ENCODE measurements at places on chromosomes 11 and 22.

- DNase-seq, result peak; percentile 72
Measured at GRCh38 chr22:39622881-39623367, 52.4 kb downstream of the CACNA1I start.

GRCh38 chr22:17953147-17953546 is 71.2 kb downstream of the MICAL3 start:
- DNase-seq, result no peak

GRCh38 chr11:2580061-2580421 is 119.8 kb downstream of the KCNQ1OT1 start:
- DNase-seq, result no peak

DNA sequence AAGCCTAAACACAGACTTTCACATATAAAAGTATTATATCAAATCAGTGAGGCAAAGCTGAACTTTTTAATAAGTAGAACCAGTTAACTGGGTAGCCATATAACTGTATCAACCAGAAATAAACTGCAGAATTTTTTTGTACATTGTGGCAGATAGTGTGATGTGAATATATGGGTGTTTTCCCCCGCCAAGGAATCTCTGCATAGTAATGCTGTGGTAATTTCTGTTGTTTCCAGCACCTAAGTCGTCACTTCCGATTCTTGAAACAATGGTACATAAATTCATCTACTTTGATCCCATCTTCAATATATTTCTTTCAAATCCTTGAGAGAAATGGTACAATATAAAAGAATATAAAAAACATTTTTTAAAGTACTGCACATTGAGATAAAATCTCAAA is 39.6 kb downstream of the NARS2 start:
- peak; percentile 34 for DNase-seq

DNA sequence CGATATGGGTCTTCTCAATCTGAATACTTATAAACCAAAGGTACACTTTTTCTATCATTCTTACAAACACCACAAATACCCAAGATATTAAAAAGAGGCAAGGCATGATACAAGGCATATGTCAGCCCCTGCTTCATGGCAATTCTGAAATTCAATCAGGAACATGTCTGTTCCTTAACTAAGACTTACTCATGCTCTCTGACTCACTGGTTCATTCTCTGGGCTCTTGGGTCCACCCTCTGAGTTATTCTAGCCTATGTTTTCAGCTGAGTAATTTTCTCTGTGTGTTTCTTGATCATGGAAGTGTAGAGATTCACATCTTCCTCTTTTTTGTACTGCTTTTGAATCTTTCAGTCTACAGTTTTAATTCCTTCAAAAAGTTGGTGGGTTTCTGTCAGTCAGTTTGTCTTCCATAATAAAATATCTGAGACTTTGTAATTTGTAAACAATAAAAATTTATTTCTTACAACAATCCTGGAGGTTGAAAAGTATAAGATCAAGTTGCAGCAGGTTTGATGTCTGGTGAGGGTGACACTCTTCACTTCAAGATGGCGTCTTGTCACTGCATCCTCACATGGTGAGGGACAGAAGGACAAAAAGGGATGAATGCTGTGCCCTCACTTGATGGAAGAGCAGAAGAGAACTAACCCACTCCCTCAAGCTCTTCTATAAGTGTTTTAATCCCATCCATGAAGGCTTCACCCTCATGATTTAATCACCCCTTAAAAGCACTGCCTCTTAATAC is 211.7 kb downstream of the FAM76B start:
- no peak for DNase-seq

- DNase-seq, result no peak
Measured at GRCh38 chr11:126167488-126167887, 44.0 kb downstream of the RPUSD4 start.

GRCh38 chr11:61460474-61460881 is 30.6 kb downstream of the SDHAF2 start:
- DNase-seq, result no peak

- DNase-seq, result no peak
Measured at GRCh38 chr11:109076870-109077269, 345.1 kb upstream of the C11orf87 start.

All from GM10248 (cell line).